DMS79 treated with DMSO at 0.1 percent for 48 hours (cell line): ENCODE measurements at places on chromosomes 13 and 19.

DNA sequence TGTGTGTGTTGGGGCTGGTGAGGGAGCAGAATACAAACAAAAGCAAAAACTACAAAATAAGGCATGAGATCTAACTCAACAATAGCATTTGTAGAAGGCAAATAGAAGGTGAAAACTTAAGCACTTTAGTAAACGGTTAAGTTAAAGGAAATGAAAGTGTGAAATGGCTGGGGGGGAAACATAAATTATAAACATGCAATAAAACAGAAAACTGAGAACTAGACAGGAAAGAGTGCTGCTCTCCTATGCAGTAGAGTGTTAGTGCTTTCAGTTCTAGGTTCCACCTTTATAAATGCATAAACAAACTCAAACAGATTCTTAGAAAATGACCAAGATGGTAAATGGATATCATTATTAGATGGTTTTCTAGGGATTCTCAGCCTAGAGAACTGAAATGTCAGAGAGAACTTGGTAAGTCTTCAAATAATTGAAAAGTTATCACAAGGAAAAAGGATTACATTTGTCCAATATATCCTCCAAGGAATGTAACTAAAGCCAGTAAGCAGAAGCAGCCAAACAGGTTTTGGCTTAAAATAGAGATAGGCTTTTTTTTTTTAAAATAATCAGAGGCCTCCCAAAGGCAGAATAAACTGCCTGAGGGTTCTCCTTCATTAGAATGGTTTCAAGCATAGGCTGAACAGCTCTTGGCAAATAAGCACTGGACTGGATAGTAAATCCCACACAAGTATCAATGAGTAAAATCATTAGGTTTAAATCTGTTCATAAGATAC lies 23.3 kb downstream of the RBM26 start:
- no peak for DNase-seq

DNA sequence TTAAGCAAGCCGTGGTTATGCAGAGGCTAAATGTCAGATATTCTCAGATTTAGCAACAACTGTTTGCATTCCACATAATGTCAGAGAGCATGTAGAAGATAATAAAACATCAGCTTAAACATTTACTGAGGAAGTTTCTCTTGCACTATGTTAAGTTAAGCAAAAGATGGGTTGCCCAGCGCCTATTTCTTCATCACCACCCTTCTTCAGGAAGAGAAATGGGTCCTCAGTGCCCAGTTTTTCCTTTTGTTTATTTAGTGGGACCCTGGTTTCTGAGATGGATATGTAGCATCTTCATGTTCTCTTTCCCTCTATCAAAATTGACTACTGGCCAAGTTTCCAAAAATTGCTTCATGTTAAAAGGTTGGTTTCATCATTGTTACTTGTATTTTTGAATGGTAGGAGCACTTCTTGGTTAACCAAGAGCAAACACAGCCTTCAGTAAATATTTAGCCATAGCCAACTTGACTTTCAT lies 356.8 kb downstream of the RFC3 start:
- DNase-seq, result no peak

- DNase-seq, result no peak
Measured at GRCh38 chr19:30734669-30735068, 362.5 kb downstream of the ZNF536 start.

- DNase-seq, result no peak
Measured at GRCh38 chr19:5170329-5170745, 170.3 kb downstream of the PTPRS start.

- DNase-seq, result no peak
Measured at GRCh38 chr19:44557933-44558332, 28.5 kb upstream of the CEACAM20 start.

DNA sequence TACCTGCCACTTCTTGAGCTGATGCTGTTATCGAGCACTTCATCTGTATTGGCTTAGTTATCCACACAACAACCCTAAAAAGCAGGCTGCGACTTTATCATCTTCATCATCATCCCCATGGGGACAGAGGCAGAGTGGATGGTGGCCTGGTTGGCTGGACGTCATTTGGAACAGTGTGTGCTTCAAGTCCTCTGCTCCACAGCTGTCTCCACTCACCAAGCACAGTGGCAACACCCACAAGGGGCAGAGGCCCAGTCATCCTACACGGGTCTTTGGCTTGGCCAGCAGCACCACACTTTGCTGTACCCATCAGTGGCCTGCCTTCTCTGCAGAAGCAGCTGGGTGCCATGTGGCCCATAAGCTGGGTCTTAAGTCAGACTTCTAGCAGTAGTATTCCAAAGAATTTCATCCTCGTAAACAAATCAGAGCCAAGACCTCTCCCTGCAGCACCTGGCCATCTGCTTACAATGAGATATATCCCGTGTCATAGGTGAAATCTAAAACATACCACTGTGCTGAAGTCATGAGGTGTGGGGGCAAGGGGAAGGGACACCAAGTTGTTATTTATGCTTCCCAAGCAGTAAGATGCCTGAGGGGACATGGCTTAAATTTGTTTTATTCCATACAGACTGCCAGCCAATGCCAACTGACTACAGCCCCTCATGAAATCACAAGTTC lies 47.9 kb upstream of the EPHX3 start:
- no peak for DNase-seq

DNA sequence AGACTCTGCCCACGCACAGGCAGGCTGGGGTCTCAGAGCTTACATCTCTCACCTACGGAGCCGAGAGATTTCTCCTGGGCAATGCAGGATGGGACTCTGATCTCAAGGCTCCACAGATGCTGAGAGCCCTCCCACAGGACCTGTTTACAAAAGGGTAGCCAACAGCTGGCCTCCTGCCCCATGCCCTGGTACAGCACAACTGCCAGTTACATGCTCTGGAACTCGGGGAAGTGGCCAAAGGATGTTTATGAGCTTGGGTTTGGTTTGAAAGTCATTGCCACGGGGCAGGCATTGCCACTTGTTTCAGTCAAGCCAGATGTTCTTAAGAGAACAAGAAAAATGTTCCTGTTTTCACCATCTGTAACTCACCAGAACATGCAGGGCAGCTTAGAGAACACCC lies 3.5 kb downstream of the DHRS12 start:
- DNase-seq, result no peak

- DNase-seq, result peak; percentile 83
Measured at GRCh38 chr19:38362076-38362945, 12.1 kb upstream of the PSMD8 start.

DNA sequence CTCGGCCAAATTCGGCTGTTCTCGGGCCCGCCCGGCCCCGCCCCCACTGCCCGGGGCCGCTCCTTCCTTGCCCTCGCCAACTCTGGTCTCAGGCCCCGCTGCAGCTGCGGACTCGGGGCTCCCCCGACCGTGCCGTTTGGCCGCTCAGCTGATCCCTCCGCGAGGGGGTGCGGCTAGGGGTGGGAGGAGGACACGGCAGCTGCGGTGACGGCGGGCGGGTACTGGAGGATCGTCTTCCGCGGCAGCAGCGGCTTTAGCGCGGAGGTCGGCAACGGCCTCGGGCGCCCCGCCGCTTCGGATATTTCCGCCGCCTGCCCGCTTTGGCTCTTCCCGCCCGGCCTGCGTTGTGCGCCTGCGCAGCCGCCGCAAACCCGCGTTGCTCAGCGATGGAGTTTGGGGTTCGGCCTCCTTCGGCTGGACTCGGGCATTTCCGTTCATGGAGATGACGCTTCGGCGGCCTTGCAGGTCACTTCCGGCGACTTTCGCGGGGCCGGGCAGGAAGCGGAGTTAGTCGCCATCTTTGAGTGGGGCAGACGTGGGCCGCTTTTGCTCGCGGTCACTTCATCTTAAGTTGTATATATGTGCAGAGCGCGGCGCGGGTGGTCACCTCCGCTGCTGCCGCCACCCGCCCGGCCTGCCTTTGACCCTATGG lies 338 bp upstream of the UBE2M start:
- DNase-seq, result no peak

DNA sequence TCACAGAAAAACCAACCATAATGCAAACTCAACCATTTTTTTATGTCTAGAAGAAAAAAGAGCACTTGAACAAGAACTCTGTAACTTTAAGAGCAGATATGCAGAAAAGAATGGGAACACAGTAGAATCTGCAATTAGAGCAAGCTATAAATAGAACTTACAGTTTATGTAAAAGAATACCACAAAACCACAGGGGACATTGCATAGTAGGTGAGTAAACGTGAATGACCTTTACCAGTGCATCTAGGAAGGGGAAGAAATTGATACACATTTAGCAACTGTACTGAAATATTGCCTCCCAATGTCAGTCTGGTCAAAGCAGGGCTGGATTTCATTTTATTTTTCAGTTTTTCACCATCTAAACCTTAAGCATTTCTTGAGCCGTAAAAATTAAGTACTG lies 242.2 kb upstream of the EDNRB start:
- DNase-seq, result no peak

DNA sequence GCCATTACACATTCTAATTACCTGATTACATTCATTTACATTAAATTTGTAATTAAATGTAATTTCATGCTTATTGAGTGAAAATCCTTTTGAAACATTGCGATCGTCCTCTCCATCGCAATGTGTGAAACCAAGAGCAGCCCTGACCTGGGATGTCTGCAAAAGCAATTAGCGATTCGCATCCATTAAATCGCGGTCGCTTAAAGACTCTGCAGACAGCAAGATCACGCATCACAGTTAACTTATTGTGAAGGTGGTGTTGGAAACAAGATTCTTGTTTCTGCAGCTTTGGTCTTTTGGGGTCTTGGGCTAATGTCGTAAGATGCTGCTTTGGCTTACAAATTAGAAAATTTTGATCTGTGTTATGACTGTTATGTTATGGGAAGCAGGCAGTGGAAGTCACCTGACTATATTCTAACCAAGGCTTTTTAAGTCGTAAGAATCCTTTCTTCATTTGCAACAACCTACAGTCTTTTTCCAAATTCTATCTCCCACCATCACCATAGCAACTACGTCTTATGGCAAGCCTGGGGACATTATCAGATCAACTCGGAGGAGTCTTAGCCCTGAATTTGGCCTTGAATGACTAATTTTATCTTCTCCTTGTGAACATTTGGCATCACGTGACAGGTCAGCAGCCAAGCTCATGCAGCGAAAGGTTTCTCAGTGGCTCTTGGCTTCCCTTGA lies 142.8 kb upstream of the SOX1 start:
- DNase-seq, result no peak

- DNase-seq, result no peak
Measured at GRCh38 chr13:97116754-97117153, 105.4 kb upstream of the MBNL2 start.

DNA sequence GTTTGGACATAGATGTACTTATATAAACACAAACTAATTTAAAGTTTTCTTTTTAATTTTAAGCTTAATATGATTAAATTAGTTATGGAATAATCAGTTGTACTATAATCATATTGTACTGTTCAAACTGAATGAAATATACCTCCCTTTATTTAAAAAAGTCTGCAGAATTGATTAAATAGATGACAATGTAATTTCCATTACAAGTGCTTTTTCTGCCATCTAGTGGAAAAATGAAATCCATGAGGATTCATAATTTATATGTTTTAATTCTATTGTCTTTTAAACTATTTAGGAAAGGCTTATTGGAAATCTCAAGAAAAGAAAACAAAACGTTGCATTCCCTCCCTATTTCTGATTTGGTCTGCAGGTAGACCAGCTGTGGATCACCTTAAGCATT lies 30.9 kb downstream of the MZT1 start:
- DNase-seq, result peak; percentile 14

DNA sequence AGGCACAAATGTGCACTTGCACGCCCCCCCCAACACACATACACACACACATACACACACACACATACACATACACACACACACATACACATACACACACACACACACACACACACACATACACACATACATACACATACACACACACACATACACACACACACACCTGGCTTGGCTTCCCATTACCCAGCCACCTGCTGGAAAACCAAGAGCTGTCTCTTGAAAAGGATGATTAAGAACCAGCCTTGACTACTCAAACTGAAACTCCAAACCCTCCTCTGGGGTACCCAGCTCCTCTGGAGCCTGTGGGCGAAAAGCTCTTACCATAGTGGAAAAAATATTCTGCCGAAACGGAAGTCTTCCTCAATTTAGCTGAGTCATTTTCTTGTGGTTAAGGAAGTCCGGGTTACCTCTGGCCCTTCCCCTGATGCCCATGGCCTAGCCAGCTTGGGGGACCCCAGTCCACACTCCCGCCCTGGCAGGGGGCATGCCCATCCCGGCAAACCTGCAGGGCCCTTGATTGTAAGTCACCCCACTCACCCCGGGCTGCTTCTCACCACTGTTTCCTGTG lies 21.9 kb downstream of the CEBPA start:
- DNase-seq, result peak; percentile 36

DNA sequence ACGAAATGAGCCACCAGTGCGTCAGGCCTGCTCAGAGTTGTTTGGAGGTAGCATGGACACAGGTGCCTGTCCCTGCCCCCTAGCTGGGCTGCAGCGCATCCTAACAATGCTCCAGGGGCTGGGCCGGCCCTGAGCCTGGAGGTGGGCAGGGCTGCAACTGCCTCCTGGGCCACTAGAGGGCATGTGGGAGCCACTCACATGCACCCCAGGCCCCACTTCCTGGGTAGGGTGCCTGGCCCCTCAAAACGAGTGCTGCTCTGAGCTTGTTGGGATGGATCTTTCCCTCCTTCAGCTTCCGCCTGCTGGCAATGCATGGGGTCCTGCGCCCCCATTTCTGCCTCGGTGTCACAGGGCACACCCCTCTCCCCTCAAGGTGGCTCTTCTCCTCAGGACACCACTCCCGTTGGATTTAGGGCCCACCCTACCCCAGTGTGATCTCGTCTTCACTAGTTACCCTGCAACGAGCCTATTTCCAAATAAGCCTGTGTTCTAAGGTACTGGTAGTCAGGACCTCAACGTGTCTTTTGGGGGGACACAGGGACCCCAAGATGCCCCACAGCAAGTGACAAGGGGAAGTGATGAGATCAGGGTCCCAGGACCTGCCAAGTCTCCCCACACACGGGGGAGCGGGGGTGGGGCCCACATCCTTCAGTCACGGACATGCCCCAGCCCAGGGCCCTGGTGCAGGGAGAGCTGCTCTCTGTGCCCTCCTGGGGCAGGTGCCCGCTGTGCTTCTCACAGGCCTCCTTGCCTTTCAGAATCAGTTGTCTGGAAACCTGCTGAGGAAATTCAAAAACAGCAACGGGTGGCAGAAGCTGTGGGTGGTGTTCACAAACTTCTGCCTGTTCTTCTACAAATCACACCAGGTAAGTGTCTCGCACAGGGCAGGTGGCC lies 131.3 kb downstream of the STK24 start:
- DNase-seq, result peak; percentile 60

- no peak for DNase-seq
Measured at GRCh38 chr19:33532859-33533460, 11.4 kb upstream of the PEPD start.
